ENCODE measurements at places on chromosomes 1 and 21.

- no peak for DNase-seq
Observed at GRCh38 chr1:241742084-241742483, 90.0 kb downstream of the WDR64 start.

DNA sequence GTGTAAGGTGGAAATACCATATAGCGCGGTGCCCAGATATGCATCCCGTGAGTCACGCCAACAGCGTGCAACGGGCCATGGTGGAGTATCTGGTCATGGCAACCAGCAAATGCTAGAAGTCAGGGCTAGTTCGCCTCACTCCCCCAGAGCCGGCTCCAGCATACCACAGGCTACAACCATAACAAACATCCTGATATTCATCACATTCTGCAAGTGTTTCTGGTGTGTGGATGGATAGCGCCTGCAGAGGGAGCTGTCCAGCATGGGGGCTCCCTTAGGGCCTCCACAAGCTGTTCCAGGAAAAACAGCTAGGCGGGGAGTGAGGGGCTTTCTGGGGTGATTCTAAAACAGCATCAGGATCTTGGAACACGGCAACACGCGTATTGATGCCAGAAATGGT is 6.8 kb downstream of the C1orf198 start:
- no peak for DNase-seq

GRCh38 chr1:94118471-94118870 is 2.5 kb downstream of the ABCA4 start:
- no peak for DNase-seq

DNA sequence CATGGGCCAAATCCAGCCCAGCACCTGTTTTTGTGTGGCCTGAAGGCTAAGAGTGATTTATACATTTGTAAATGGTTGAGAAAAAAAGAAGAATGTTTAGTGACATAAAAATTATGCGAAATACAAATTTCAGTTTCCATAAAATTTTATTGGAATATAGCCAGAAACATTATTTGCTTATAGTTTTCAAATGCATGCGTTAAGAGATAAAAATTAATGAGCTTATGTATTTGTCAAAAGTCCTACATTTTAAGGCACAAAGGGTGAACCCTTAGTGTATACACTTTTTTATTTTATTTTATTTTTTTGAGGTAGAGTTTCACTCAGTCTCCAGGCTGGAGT is 2.1 kb downstream of the MORC3 start:
- no peak for DNase-seq

GRCh38 chr1:78690516-78690915 is 40.9 kb downstream of the IFI44 start:
- no peak for DNase-seq

GRCh38 chr1:159171688-159172501 is 480 bp downstream of the CADM3 start:
- DNase-seq: no peak

DNA sequence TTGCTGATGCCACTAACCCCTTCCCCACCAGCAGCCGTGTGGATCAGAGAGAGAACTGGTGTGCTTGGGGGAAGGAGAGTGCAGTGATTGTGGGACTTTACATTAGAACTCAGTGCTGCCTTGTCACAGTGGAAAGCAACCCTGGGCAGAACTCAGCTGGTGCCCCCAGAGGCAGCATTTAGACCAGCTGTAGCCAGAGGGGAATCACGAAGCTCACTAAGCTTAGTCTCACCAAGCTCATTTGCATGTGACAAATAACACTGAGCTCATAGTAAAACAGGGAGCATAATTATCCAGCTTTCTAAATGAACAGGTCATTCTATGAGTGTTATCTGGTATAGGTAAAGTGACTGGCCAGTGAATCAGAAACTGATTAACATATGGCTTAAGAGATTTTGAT is 9.8 kb upstream of the SMAP2 start:
- DNase-seq: no peak

DNA sequence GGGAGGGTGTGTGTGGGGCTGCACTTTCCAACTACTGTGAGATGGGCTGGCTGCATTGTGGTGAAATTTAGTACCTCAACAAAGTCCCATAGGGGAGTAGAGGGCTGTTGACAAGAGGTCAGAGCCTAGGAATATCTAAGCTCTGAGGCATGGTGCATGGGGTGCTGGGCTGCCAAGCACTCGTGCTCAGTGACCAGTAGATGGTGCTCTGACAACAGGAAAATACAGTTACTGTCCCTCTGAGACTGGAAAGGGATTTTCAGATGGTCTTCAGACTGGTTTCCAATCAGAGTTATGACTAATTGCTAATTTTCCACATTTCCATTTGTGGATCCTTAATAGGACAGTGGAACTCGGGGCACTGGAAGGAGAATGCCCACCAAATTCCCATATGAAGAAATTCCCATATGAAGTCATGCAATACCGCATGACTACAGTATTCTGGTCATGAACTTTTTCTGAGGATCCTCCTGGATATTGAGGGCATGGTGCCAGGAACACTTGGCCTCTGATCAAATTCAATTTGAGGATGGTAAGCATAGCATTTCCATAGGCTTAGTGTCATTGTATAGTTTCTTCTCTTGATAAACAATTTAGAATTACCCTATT is 4.1 kb upstream of the CACNA1E start:
- no peak for DNase-seq

DNA sequence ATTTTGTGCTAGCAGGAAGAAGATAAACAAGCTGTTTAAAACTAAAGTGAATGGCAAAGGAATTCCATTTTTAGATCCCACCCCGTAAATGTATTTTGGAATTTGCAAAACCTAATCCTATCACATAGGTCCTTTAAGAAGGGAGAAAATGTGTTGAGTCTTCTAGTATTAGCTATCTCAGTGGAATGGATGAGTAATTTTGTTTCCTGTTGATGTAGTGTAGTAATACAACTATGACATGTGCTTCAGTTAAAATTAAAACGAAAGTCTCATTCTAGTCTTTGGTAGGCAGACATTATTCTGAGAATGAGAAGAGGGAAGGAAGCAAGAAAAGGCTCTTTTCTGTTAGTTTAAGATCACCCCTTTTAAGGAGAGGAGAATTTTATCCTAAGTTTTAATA is 265.9 kb upstream of the C1orf105 start:
- DNase-seq: no peak

DNA sequence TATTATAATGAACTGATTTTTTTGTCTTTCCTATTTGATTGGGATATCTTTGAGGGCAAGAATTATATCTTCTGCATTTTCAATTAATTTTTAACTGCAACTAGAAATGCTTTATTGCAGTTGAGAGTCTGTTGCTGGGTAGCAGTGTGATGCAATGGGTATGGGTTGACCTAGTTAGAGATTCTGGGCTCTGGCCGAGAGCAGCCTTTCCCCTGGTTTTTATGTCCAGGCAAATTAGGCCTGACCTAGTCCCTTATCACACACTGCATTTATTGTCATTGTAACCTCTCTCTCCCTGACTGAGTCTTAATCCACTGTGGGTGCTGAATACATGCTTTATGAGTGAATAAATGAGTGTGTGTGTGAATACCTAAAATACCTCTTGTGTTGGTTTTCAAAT is 206.4 kb upstream of the PTGFR start:
- no peak for DNase-seq

GRCh38 chr1:205676597-205676996 is 3.7 kb downstream of the SLC45A3 start:
- no peak for DNase-seq

- no peak for DNase-seq
Observed at GRCh38 chr1:159122005-159122621, 45.5 kb upstream of the AIM2 start.

DNA sequence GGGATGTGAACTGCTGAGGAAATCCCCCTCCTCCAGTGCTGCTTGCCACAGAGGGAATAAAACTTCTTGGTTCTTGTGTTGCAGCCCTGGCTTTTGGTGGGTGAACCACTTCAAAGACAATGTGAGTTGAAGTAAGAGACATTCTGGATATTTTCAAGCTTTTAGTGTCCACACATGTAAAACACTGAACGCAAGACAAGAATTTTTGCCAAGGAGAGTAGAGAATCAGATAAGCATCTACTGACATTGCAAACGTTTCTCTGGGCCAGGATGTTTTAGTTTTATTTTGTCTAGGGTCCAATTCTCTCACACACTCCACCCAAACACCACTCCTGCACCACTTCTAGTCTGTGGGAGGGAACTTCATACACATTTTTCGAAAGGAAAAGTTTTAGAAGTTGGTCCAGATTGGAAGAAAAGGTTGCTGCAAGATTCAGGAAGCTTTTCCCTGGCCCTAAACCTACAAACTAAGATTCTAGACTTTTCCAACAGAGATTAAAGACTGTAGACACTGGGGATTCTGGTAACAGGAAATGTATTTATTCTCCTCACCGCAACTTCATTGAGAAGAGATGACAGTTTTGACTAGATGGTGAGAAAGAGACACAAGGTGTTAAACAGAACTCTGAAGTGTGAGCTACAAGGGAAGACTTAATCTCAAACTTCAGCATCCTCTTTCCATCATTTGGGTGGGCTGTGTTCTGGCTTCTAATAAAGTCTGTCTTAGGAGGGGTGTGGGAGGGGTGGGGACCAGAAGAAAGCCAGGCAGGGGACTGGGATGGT is 16.1 kb downstream of the FASLG start:
- no peak for DNase-seq

GRCh38 chr1:228430243-228430642 is 13.6 kb upstream of the TRIM17 start:
- DNase-seq: no peak

DNA sequence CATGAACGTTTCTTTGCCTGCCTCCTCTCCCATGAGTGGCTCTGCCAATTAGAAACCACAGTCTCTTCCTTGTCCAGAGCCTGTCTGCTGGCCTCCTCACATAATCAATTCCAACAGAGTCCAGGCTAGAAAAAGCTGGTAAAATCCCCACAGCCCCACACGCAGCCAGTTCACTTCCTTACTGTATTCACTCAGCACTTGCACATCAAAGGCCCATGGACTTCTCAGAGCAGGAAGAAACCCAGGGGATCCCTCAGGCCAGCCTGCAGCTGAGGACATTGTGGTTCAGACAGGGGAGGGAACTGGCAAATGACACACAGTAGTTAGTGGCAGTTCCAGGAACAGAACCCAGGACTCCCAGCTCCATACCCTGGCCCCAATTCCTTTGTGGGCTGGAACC is 171.6 kb upstream of the EDN2 start:
- no peak for DNase-seq

GRCh38 chr1:236281654-236282424 is at the start of gene ERO1B:
ERO1B (minus strand) TSS chr1:236281958; CDS start chr1:236281783, 175 bp downstream.
- DNase-seq: no peak

- no peak for DNase-seq
Observed at GRCh38 chr1:113353580-113353979, 36.7 kb upstream of the MAGI3 start.

DNA sequence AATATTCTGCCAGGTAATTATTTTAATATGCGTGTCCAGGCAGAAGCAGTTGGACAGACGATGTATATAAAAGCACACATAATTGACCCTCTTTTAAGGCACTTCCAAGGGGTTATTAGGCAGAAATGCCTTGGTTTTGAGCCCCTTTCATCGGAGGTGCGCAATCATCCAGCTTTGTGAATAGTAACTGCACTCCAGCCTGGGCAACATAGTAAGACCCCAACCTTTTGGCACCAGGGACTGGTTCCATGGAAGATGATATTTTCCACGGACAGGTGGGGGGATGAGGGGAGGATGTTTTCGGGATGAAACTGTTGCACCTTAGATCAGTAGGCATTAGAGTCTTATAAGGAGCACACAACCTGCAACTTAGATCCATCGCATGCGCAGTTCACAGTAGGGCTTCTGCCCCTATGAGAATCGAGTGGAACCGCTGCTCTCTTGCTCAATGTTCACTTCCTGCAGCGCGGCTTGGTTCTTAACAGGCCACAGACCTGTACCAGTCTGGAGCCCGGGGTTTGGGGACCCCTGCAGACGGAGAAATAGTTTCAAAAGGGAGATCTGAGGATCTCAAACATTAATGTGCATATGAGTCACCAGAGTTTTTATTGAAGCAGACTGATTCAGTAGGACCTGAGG is 1.8 kb upstream of the MCOLN2 start:
- DNase-seq: no peak

DNA sequence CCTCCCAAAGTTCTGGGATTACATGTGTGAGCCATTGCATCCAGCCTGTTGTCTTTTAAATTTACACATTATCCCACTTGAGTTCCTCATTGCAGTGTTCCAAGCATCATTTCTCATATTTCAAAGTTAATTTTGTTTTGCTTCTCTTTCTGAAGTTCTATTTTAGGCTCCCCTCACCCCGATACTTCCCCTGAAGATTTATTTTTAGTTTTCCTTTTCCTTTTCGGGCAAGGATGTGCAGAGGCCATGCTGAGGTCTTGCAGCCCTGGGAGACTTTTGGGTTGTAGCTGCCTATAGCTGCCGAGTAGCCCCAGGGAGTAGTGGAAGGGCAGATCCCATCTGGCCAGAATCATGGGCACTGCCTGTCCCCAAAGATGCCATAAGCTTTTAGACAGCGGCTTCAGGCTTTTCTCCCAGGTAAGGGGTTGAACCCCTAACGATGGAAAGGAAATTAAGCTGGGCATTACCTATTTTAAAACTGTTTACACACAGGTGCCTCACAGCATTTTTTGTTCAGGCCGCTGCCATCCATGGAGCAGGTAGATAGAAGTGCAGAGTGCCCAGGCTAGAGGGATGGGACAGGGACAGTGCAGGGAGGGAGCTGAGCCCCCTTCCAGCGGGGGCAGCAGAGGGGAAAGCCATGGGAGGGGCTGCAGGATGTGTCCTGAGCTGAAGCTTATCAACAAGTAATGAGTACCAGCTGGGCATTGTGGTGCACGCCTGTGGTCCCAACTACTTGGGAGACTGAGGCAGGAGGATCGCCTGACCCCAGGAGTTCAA is 15.9 kb downstream of the PSEN2 start:
- DNase-seq: no peak

- no peak for DNase-seq
Observed at GRCh38 chr1:71357708-71358107, 276.9 kb upstream of the ZRANB2 start.

DNA sequence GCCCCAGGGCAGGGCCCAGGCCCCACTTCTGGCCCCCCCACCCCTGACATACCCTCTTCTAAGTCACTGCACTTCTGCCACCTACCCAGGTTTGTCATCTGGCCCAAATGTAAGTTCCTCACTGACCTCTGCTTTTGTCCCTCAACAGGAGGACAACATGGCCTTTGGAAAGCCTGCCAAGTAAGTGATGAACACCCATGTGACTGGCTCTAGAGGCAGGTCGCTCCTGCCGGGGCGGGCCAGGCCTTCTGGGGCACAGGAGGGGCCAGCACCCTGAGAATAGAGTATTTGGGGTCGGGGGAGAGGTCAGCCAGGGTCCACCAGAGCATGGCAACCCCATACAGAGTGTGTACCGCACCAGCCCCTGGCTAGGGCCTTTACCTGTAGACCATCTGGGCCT is 9.9 kb upstream of the SYTL1 start:
- DNase-seq: no peak

GRCh38 chr1:23126801-23127200 is 41.9 kb downstream of the LUZP1 start:
- DNase-seq: no peak

GRCh38 chr1:47403321-47403910 is 12.7 kb upstream of the FOXE3 start:
- DNase-seq: no peak

- DNase-seq: no peak
Observed at GRCh38 chr1:94111879-94112278, 9.1 kb downstream of the ABCA4 start.

GRCh38 chr1:226123591-226124471 is 61.3 kb downstream of the H3-3A start:
- DNase-seq: no peak

All from vagina (tissue), 2 donors.